ENCODE measurements at places on chromosomes 7 and 10. TPM values are rescaled to one million over a fixed set of nuclear protein-coding genes. Genes with fewer than 3 reads are reported as not detected.

BICC1 gene
- 0.20 TPM for total RNA-seq

FEZF1 gene
- total RNA-seq, result not detected

SPDYE9 gene
- not detected for total RNA-seq

CALML5 gene
- total RNA-seq, result not detected

ABCC2 gene
- total RNA-seq, result 3.6 TPM

CLDN3 gene
- total RNA-seq, result not detected

ATP5F1C gene
- 167 TPM for total RNA-seq

WBP1L gene
- total RNA-seq, result 27.7 TPM

OR2A5 gene
- not detected for total RNA-seq

GALNT17 gene
- total RNA-seq, result not detected

HIF1AN gene
- 42.9 TPM for total RNA-seq

SPDYE2 gene
- total RNA-seq, result 0.39 TPM

TBXAS1 gene
- total RNA-seq, result 21.2 TPM

NXPH1 gene
- total RNA-seq, result not detected

EXOC4 gene
- 118 TPM for total RNA-seq

PON1 gene
- not detected for total RNA-seq

XRCC2 gene
- total RNA-seq, result 1.1 TPM

PRF1 gene
- 32.4 TPM for total RNA-seq

ZNF735 gene
- not detected for total RNA-seq

UCMA gene
- not detected for total RNA-seq

IFIT1B gene
- total RNA-seq, result not detected

ATOH7 gene
- not detected for total RNA-seq

FAM131B gene
- total RNA-seq, result 0.27 TPM

SPDYE2B gene
- total RNA-seq, result not detected

GIMAP6 gene
- 43.8 TPM for total RNA-seq

AMZ1 gene
- total RNA-seq, result 1.8 TPM

LRRD1 gene
- 0.44 TPM for total RNA-seq

TYW1B gene
- total RNA-seq, result 9.8 TPM

ZNF853 gene
- 0.96 TPM for total RNA-seq

SFTPA1 gene
- not detected for total RNA-seq

CHST3 gene
- total RNA-seq, result not detected

EGR2 gene
- total RNA-seq, result 7.5 TPM

ALDH18A1 gene
- total RNA-seq, result 27.1 TPM

ACSM6 gene
- not detected for total RNA-seq

SLC39A12 gene
- total RNA-seq, result not detected

OR2A42 gene
- 0.30 TPM for total RNA-seq

DGKB gene
- not detected for total RNA-seq

PNLIPRP3 gene
- total RNA-seq, result not detected

SORBS1 gene
- total RNA-seq, result 3.7 TPM

CNPY1 gene
- not detected for total RNA-seq

OPN4 gene
- not detected for total RNA-seq
